ENCODE measurements at places on chromosomes 3 and 15.

DNA sequence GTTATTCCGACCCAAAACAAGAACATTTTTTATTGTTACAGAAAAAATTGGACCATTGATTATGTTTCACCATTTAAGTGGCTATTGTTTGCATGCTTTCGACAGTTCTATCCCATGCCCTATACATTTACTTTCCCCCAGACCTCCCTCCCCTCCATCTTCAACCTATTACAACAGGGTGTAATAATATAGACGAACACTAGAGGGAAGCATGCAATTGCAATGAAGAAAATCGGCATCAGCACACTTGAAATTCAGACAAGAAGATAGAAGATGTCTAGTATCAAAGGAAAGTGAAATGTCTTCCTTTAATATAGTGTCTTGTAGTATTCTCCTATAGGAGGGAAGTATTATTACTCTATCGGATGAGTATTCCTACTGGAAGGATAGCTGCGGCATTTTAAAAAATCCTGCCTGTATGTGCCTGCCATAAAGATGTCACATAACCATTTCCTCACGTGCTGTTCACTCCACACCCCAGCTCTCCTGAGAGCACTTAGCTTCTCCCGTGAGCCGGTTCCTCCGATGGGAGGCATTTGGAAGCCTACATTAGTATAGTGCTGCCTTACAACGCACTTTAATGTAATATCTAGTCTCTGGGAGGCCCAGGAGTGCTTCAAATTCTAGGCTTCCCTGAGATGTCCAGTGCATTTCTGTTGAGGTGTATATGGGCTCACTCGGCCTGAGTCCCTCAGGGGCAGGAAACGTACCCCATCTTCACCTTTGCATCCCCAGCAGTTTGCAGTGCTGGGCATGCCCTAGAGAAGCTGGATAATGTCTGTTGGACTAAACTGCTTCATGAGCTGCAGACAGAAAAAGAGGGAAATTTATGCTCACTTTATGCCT, 17.8 kb upstream of the ERICH6 start:
- no peak for DNase-seq

GRCh38 chr15:63166219-63166618, 8.9 kb upstream of the RPS27L start:
- DNase-seq, result no peak

DNA sequence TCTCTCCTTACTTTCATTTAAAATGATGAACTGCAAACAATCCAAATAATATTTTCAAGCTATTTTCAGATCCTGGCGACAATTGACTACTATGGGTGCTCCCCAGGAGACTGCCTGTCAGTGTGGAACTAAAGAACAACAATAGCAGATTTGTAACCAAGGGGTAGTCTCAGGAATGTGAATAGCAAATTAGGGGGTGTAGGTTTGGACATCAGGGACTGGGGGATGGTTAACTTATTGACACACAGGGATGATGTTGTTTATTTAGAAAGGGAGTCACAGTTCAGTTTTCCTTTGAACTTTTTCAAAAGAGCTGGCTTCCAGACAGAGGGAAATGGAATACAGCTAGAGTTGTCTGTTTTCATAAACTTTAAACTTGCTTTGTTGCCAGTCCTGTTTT, 229.8 kb downstream of the LRTM1 start:
- DNase-seq, result no peak

GRCh38 chr3:95813244-95813643, 1001.1 kb upstream of the EPHA6 start:
- DNase-seq, result no peak

GRCh38 chr15:27091270-27091940, 120.4 kb downstream of the GABRG3 start:
- no peak for DNase-seq
